A549 treated with Mapracorat at 1 μM for 4 hours (cell line): ENCODE measurements at places on chromosomes 5 and 9. TPM values are rescaled to one million over a fixed set of nuclear protein-coding genes. Genes with fewer than 3 reads are reported as not detected.

BAAT gene
- 0.23 to 0.45 TPM (median 0.35 TPM) in 5 replicates for total RNA-seq

COL27A1 gene
- total RNA-seq = 6.7 to 11.0 TPM (median 9.4 TPM) in 5 replicates

OLFM1 gene
- 8.5 to 10.7 TPM (median 10.2 TPM) in 5 replicates for total RNA-seq

PCDHGA9 gene
- 0.06 to 0.08 TPM (median 0.06 TPM) in 3 of 5 replicates, not detected in the others for total RNA-seq

PCDHB16 gene
- total RNA-seq = 0.05 to 0.08 TPM (median 0.05 TPM) in 4 of 5 replicates, not detected in the other

WDR31 gene
- total RNA-seq = 1.0 to 1.4 TPM (median 1.1 TPM) in 5 replicates

BRINP1 gene
- total RNA-seq = 0.09 to 0.29 TPM (median 0.19 TPM) in 5 replicates

C6 gene
- total RNA-seq = not detected in 5 replicates

PKD2L2 gene
- 0.07 TPM in 1 of 5 replicates, not detected in the others for total RNA-seq

MYOT gene
- total RNA-seq = not detected in 5 replicates

COL5A1 gene
- 30.8 to 53.3 TPM (median 44.4 TPM) in 5 replicates for total RNA-seq

ITGA2 gene
- total RNA-seq = 10.4 to 15.2 TPM (median 13.6 TPM) in 5 replicates

LMX1B gene
- 0.77 to 1.6 TPM (median 1.4 TPM) in 5 replicates for total RNA-seq

HSPB3 gene
- not detected in 5 replicates for total RNA-seq
